HS-5 (cell line): ENCODE measurements at places on chromosomes 7 and 10.

- no peak for DNase-seq
These were observed 97.3 kb upstream of the MPP7 start for GRCh38 chr10:28400176-28400575.

DNA sequence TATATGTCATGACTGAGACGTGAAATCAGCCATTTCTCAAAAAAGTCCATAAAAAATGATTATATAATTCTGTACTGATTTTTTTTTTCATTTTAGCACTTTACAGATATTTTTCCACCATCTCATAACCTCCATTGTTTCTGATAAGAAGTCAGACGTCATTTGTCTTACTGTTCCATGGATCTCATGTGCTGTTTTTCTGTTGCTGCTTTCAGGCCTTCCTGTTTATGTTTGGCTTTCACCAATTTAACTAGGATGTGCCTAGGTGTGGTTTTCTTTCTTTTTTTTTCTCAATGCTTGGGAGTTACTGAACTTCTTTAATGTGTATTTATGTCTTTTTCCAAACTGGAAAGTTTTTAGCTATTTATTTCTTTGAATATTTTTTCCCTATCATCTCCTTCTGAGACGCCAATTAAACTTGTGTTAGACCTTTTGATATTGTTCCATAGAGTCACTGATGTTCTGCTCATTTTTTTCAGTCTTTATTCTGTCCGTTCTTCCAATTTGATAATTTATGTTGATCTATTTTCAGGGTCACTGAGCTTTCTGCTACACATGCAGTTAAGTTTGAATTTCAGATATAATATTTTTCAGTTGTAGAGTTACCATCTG lies 43.3 kb downstream of the TAF3 start:
- no peak for DNase-seq

- DNase-seq: no peak
These were observed 5.1 kb upstream of the TBX20 start for GRCh38 chr7:35258868-35259522.

DNA sequence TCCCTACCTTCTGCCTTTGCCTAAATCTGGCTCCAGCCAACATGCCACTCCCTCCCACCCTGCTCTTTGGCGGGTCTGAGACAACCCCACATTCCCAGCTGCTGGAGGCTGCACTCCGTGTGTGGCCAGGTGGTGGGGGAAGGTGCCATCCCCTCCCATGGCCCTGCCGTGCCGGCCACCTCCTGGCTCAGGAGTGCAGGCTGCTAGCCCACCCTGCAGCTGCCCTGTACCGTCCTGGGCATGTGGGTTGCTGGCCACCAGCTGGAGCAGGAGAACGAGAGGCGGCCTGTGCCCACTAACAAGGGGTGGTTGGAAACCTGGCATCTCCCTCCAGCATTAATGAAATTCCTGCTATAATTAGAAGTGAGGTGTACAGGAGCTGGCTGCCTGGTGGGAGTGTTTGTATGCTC lies 97.6 kb downstream of the ZMIZ1 start:
- no peak for DNase-seq

DNA sequence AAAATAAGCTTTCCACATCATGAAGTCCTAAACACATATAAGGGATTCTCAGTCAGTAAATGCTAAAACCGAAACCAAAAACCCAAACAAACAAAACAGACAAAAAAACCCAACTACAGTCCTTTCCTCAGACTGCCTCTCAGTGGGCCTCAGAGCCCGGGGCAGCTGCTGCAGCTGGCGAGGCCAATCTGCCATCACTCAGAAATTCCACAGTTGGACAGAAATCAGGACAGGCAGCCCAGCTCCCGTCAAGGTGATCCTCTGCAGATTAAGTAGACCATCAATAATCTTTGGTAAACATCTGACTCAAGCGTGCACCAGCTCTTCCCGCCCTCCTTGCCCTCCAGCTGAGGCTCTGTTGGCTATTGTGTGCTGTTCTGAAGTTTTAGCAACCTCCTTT lies 142.2 kb downstream of the ATXN7L1 start:
- DNase-seq: no peak

DNA sequence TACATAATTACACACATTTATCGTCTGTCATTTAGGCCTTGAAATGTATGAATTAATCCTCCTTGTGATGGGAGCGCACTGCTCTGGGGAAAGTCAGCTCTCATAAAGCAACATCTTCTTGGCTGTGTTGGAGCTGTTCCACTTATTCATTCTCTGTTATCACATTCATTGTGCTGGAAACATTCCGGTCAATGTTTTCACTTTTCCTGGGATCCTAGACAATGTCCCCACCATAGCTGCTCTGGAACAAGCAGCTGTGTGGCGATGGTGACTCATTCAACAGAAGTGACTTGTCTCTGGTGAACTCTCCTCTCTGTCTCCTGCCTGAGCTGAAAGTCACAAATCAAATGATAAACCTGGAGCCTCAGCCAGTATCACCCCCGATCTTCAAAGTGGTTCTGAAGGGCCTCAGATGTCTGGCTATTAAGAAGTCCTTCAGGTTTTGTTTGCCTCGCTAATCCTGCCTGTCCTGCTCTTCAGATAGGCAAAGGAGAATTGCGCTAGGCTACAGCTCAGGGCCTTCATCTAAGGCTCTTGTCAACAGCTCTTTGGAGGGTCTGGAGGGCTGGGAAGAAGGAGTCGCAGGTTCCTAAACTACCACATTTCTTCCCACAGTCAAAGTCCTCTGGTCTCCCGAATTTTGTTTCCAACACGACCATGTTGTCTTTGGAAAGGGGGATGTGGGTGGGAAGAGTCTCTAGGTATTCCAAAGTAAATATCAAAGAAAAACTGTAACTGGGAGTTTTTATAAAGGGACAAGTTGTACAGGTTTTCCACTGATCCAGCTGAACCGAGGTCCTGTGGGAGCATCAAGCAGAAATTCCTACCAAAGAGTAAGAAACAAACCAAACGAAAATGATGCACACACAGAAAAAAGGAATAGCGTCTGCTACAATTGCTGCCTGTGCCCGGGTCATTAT lies 29.3 kb downstream of the KLF6 start:
- no peak for DNase-seq

- no peak for DNase-seq
These were observed 28.5 kb downstream of the ZMIZ1 start for GRCh38 chr10:79097021-79097872.

DNA sequence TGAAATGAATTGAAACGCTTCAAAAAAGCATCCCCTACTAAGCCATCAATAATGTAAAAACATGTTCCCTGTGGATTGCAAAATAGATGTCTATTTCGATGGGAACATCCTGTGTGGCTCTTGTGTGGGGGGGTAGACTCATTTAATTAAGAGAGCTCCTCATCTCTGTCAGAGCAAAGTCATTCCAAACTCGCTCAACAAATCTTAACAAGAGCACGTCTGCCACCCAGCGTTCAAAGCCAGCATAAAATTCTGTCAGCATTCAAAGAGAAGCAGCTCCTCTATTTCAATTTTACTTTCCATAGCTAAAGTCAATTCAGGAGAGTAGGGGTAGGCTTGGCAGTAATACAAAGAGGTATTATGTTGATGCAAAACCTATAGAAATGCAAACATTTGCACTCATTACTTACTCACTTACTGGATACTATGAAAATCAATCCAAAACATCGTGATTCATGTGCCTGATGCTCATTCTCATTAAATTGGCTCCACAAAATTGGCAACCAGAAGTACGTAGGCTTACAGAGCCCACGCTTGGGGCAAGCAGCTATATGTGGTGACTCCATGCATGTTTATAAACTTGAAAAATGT lies 114.9 kb downstream of the IPMK start:
- peak; percentile 41 for DNase-seq

DNA sequence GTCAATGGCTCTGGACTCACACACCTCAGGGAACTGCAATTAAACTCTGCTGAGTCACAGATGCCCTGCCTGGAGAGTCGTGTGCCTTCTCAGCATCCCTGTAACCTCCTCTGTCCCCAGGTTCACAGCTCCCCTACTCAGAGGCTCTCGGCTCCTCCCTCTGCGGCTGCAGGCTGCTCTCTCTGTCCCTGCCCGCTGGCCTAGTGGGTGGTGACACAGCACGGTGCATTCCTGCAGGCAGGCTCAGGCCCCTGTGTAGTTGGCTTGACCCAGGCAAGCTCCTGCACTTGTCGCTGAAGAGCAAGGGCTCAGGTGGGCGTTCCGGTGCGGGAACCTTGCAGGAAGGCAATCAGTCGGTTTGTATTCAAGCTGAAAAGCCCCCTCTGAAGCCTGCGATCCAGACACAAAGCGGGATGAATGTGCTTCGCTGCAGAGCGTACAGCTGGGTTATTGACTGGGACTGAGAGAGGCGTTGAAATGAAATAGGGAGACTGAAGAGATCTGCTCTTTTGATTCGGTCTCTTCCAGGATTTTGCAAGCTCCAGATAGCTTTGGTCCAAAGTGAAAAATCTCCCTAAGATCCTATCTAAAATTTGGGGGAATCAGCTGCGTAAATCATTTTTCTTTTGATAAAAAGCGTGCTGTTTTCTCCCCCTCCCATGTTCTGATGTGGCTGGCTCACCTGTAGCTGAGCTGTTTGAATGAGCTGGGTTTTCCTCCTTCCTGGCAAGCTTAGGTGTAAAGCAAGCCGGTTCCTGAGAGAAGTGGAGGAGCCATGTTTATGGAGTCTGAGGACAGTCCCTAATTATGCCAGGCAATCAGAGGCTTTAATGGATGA lies 208.7 kb upstream of the PHYHIPL start:
- DNase-seq: no peak

DNA sequence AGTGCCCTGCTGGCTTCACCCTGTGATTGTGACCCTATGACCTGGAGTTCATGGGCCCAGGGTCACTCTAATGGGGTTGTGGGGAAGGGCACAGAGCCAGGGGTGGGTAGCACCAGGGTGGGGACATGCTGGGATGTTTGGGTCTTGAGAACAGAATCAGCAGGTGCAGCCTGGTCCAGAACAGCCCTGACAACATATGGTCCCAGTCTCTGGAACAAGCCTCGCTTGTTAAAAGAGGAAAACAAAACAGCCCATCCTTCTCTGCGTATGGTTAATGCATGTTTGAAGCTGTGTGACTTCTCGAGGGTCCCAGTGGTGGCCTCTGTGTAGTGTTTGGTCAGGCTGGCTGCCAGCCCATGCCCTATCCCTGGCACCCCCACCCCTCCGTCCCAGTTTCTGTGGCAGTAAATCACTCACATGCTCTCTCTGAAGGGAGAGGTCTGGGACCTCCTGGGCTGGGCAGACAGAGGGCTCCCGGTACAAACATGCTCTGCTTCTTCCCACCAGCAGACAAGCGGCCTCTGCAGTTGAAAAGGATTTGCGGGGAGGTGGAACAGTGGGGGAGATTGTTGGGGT lies 79.4 kb downstream of the FAM241B start:
- no peak for DNase-seq

GRCh38 chr7:121083138-121083789 lies 94.8 kb downstream of the CPED1 start:
- DNase-seq: peak; percentile 54

DNA sequence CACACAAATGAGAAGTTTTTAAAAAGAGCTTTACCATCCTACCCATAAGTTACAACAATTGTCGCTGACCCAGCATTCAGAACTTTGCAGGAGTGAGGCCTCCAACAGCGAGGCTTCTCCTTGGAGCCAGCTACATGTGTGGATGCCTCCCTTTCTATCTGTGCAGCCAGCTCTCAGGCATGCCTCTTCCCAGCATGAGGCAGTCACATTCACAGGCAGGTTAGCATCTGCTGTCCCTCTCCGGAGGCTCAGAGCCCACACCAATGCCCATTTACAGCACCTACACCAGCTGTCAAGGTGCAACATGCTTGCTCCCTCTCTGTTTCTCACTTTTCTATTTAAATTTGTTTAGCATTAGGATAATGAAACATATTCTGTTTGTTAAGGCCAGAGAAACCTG lies 278.7 kb upstream of the PODXL start:
- DNase-seq: no peak

- DNase-seq: no peak
These were observed 2.5 kb upstream of the PYROXD2 start for GRCh38 chr10:98417481-98417959.

- no peak for DNase-seq
These were observed 68.6 kb upstream of the EFCAB10 start for GRCh38 chr7:105649727-105650381.

GRCh38 chr10:15313047-15313446 lies 58.0 kb downstream of the FAM171A1 start:
- DNase-seq: no peak

GRCh38 chr7:102093599-102094315 lies 192.9 kb upstream of the SH2B2 start:
- no peak for DNase-seq

GRCh38 chr7:64802699-64803098 lies 8.5 kb downstream of the ZNF138 start:
- DNase-seq: no peak

DNA sequence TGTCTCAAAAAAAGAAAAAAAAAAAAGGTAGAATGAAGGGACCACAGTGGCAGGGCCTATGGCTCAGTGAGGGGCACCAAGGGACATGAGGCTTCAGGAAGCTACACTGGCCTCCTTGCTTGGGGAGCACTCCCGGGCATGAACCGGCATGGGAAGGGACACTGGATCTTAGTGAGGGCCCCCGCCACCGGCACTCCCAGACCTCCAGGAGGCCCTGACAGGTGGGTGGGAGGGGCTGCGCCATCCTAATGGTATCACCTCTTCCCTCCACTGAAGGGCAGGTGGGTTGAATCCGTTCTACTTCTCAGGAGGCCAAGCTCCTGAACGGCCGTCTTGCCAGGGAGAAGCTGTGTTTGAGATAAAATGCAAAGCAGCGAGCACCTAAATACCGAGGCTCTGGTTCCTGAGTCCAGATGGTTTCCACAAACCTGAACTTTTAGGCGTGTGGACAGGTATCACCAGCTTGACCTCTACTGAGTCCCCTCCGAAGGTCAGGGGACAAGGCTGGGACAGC lies 69.8 kb downstream of the C10orf143 start:
- DNase-seq: no peak

- no peak for DNase-seq
These were observed 45.1 kb downstream of the CYP2C9 start for GRCh38 chr10:94983555-94983954.

GRCh38 chr7:45435846-45436245 lies 138.3 kb upstream of the ADCY1 start:
- DNase-seq: peak; percentile 96

GRCh38 chr7:141685285-141686023 lies 16.5 kb downstream of the DENND11 start:
- DNase-seq: no peak

DNA sequence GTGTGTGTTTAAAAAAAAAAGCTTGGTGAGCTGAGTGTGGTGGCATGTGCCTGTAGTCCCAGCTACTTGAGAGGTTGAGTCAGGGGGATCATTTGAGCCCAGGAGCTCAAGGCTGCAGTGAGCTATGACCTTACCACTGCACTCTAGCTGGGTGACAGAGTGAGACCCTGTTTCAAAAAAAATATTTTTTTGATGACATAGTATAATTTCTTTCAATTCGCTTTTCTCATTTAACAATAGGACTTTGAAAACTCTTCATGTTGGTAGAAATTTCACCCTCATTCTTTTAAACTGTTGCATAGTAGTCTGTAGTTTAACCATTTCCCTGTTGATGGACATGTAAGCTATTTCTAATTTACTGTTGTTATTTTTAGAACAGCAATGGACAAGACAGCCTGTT lies 55.7 kb upstream of the EXOC6 start:
- DNase-seq: no peak

DNA sequence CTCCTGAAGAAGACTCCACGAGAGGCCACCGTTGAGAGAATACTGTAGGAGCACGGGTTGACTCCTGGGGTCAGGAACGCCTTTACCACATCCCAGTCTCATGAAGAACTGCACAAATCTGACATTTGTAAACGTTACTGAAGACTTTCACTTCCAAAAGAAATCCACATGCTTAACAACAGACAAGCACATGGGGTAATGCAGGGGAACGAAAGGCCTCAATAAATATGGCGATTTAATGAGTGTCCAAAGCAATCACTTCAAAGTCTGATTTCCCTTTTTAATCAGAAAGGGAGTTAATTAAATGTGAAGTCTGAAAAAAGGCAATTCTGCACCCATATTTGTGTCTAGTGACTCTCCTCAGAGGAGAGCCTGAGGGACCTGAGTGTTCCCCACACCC lies 94.3 kb upstream of the SLC26A5 start:
- DNase-seq: no peak
